T-cell (primary cell): ENCODE measurements at places on chromosomes 13 and 19. TPM values are rescaled to one million over a fixed set of nuclear protein-coding genes. Genes with fewer than 3 reads are reported as not detected.

SETDB2 gene
- 21.1 TPM for total RNA-seq

NDUFA7 gene
- total RNA-seq: 32.8 TPM

SMIM44 gene
- total RNA-seq: not detected

RDH8 gene
- not detected for total RNA-seq

MATK gene
- 9.2 TPM for total RNA-seq

DNA sequence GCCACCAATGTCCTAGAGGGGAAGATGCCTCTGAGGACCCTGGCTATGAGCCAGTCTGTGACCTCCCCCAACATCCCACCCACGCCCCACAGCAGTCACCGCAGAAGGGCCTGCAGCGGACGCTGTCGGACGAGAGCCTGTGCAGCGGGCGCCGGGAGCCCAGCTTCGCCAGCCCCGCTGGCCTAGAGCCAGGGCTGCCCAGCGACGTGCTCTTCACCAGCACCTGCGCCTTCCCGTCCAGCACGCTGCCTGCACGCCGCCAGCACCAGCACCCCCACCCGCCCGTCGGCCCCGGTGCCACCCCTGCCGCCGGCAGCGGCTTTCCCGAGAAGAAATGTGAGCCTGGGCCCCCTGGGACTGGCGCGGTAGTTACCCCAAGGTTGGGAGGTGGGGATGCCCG is 30.6 kb downstream of the DPF1 start:
- no peak overlapping the region for H3K27ac ChIP-seq
- H3K27me3 ChIP-seq: no peaks in the 10 kb centered on the region
- H3K4me3 ChIP-seq: no peak overlapping the region
- no peaks in the 10 kb centered on the region for H3K36me3 ChIP-seq

GRCh38 chr19:10424011-10424637 is 3.8 kb downstream of the PDE4A start:
- peak; percentile 32 for DNase-seq
- peak overlapping the region; percentile 68 for H3K27ac ChIP-seq
- H3K27me3 ChIP-seq: peaks cover 4% of the 10 kb centered on the region
- peaks cover 13% of the 10 kb centered on the region for H3K4me1 ChIP-seq
- H3K36me3 ChIP-seq: no peaks in the 10 kb centered on the region

DNA sequence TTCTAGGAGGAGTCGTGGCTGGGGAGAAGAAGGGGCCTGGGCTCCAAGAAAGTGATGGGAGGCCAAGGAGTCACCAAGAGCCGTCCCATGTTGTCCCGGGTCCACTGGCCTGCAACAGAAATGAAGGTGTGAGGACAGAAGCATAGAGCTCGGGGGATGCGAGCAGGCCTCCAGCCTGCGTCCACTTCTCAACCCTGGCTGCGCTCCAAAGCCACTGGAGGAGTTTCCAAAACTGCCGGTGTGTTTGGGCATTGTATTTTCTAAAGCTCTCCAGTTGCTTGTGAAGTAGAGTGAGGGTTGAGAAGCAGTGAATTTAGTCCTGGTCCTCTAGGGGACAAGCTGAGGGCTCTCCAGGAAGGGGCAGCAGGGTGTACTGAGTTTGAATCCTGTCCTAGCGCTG is 13.0 kb downstream of the FFAR2 start:
- H3K36me3 ChIP-seq: no peaks in the 10 kb centered on the region
- no peak for DNase-seq
- peaks cover 46% of the 10 kb centered on the region for H3K4me1 ChIP-seq
- no peak overlapping the region for H3K4me3 ChIP-seq

GRCh38 chr13:21549633-21550032 is 54.3 kb downstream of the MICU2 start:
- no peaks in the 10 kb centered on the region for H3K36me3 ChIP-seq
- H3K27me3 ChIP-seq: no peaks in the 10 kb centered on the region
- H3K27ac ChIP-seq: no peak overlapping the region
- H3K4me1 ChIP-seq: no peaks in the 10 kb centered on the region
- H3K4me3 ChIP-seq: no peak overlapping the region

GRCh38 chr13:113418722-113419049 is 34.6 kb downstream of the ADPRHL1 start:
- H3K36me3 ChIP-seq: no peaks in the 10 kb centered on the region
- H3K4me1 ChIP-seq: no peaks in the 10 kb centered on the region
- no peak overlapping the region for H3K4me3 ChIP-seq
- no peaks in the 10 kb centered on the region for H3K27me3 ChIP-seq
- no peak overlapping the region for H3K27ac ChIP-seq

- no peak overlapping the region for H3K27ac ChIP-seq
- no peak for DNase-seq
- H3K27me3 ChIP-seq: no peaks in the 10 kb centered on the region
- H3K36me3 ChIP-seq: no peaks in the 10 kb centered on the region
- no peaks in the 10 kb centered on the region for H3K4me1 ChIP-seq
These were observed 91.1 kb downstream of the SPACA7 start for GRCh38 chr13:112467236-112467635.

DNA sequence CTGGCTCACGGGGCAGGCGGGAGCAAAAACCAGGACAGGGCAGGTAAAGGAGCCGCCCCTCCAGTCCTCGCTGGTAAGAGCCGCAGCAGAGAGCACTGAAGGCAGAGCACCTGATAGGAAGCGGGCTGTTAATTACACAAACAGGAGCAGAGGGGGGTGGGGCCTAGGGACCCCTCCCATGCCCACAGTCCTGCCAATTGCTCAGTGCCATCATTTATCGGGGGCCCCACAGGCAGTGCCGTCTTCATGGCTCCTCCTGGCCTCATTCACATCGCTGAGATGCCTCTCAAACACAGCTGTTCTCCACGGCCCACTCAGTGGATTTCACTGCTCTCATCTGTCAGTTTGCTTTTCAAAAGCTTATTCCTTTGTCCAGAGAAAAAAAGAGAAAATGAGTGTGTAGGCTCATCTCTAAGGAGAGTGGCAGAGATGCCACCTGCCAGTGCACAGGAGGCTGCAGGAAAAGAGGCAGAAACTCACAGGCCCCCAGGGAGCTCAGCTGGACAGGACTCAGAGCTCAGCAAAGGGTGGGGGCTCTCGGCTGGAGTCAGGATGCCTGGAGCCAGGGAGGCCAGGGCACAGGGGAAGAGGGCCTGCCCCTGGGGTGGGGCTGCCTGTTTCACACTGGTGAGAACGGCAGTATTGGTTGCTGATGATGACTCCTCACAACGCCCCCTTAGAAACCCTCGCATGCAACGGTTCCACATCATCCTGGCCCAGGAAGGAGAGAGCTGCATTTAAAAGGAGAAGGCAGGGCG is 174.6 kb downstream of the COL4A1 start:
- DNase-seq: no peak
- no peaks in the 10 kb centered on the region for H3K36me3 ChIP-seq
- no peak overlapping the region for H3K4me3 ChIP-seq
- H3K27me3 ChIP-seq: no peaks in the 10 kb centered on the region
- no peak overlapping the region for H3K27ac ChIP-seq

DNA sequence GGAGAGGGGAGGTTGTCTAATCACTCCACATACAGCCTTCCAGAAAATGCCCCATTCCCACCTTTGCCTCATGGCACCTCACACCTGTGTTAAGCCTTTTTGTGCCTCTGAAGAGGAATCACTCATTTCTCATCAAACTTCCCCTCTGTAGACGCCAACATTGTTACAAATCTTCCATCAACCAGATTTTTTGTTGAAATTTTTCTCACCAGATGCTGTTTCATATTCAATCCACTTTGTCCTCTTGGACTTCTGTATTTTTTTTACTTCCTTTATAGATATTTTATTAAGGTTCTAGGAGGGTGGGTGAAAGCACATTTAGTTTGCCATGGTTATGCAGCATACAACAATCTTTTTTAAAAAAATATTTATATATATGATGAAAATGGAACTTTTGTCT is 74.0 kb downstream of the RUBCNL start:
- H3K4me1 ChIP-seq: peaks cover 8% of the 10 kb centered on the region
- H3K4me3 ChIP-seq: no peak overlapping the region
- H3K27me3 ChIP-seq: no peaks in the 10 kb centered on the region
- DNase-seq: no peak
- peak overlapping the region; percentile 65 for H3K27ac ChIP-seq
- no peaks in the 10 kb centered on the region for H3K36me3 ChIP-seq

DNA sequence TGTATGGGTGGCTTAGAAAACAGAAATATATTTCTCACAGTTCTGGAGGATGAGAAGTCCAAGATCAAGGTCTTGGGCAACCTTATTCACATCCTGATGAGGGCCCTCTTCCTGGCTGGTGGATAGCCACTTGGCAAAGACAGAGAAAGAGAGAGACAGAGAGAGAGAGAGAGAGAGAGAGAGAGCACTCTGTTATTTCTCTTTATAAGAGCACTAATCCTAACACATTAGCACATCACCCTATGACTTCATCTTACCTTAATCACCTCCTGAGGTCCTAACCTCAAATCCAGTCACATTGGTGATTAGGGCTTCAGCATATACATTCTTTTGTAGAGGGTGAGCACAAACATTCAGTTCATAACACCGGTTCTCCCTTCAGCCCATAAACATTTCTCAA is 430.3 kb downstream of the EFNB2 start:
- H3K4me3 ChIP-seq: no peak overlapping the region
- no peaks in the 10 kb centered on the region for H3K4me1 ChIP-seq
- DNase-seq: no peak
- no peaks in the 10 kb centered on the region for H3K36me3 ChIP-seq
- H3K27ac ChIP-seq: no peak overlapping the region

DNA sequence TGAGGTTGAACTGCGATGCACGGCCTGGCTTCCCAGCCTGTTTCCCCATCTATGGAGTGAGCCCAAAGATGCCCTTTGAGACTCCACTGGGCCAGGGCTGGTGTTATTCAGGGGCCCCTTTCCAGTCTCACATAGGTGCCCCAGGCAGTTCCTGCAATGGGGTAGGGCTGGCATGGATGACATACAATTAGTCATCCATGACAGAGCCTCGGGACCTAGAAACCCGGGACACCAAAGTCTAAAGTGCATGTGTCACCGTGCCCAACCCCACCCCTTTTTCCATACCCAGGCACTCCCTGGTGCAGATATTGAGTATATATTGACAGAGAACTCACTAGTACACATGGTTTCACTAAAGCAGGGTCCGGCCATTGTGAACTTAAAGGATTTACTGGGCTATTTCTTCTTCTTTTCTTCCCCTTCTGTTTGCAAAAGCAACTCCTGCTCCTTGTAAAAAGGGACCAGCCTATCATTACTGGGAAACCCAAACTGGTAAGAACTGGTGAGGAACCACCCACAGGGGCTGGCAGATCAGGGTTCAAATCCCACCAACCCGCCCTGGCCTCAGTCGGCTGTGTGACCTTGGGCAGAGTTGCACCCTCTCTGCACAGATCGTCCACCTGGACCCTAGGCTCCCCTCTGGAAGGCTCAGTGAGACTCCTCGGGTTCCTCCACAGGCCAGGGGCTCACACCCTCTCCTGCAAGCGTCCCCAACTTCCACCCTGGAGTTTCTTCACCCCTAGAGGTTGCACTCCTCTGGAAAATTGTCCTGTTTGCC is 2.7 kb downstream of the B3GNT3 start:
- no peak for DNase-seq
- H3K36me3 ChIP-seq: no peaks in the 10 kb centered on the region
- H3K4me1 ChIP-seq: peaks cover 48% of the 10 kb centered on the region

DNA sequence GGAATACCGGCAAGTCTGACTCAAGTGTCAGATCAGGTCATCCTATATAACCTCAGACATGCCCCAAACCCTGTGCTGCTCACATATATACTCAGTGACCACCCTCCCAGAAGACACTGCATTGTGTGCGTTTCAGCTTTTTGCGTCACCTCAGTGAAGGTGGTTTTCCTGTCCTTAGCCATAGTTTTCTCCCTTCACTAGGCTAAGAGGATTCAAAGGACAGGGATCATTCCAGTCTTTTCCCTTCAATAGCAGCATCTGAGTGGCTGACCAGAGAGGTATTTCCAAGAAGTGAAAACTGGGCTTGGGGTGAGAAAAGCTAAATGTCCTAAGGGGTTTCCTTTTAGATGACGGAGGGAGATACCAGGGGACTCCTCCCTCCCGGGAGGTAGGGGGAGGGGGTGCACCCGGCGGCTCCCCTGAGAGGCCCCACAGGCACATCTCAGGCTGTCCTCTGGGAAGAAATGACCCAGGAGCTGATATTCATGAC is 12.7 kb upstream of the OR10H1 start:
- H3K4me1 ChIP-seq: no peaks in the 10 kb centered on the region
- H3K36me3 ChIP-seq: no peaks in the 10 kb centered on the region
- no peaks in the 10 kb centered on the region for H3K27me3 ChIP-seq
- DNase-seq: no peak
- H3K4me3 ChIP-seq: no peak overlapping the region
- H3K27ac ChIP-seq: no peak overlapping the region

DNA sequence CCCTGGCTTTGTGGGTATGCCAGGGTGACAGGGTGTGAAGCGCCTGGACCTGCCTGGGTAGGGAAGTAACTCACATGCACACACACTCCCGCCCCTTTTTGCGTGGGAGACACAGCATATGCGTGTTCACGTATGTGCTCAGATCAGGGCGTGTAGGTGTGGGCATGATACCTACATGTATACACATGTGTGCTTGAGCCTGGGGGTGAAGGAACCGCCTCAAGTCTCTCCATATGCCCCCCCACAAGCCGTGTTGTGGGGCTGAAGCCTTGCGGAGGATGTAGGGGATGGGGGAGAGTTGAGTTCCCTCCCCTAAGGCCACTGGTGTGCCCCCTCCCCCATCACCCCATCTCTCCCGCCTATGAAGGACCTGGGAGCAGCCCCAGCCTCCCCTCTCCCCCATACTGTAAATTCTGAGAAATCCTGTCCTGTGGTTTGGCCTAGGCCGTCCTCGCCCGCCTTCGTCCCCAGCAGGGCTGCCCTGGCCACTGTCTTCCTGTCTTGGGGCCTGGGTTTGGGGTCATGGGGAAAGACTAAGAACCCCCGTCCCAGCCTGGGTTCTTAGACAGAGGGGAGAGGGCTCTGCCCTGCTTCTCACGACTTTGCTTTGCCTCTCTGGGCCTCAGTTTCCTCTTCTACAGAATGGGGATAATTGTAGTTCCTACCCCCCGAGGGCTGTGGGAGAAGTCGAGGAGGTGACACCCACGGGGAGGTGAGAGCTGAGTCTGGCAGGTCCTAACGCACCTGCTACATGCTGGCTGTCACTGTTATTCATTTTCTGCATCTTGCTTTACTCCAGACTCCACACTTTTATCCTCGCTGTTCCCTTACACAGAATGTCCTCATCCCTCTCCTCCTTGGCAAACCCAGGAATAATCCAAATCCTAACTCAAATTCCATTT is 14.3 kb downstream of the ACTL9 start:
- no peak overlapping the region for H3K27ac ChIP-seq
- no peak for DNase-seq
- no peaks in the 10 kb centered on the region for H3K36me3 ChIP-seq
- no peaks in the 10 kb centered on the region for H3K27me3 ChIP-seq

DNA sequence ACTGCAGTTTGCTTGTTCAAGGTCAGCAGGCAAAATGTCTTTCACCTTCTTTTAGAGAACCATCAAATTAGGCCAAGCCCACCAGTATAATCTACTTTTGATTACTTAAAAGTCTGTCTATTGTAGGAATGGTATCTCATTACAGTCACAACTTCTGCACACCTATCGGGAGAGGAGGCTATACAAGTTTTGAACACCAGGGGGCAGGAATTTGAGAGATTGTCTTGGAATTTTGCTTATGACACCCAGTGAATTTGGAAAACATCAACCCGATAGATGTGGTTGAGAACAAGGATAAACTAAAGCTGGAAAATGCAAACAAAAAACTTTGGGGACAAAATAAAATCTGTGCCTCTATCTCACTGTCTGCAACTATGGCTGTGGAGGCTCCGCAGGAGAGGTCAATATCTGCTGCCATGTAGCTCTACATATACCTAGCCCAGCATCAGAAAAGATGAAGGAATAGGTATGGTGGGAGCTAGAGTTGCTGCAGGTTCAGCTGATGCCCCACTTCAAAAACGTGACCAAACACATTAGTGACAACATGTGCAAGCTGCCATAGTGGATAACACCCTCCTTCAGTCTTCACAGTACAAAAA is 1299.2 kb upstream of the SPRY2 start:
- no peak overlapping the region for H3K4me3 ChIP-seq
- H3K4me1 ChIP-seq: no peaks in the 10 kb centered on the region

GRCh38 chr19:11017275-11018035 is 56.6 kb downstream of the SMARCA4 start:
- H3K4me1 ChIP-seq: no peaks in the 10 kb centered on the region
- H3K36me3 ChIP-seq: peaks cover 35% of the 10 kb centered on the region
- H3K4me3 ChIP-seq: no peak overlapping the region
- no peak overlapping the region for H3K27ac ChIP-seq
